ENCODE measurements at places on chromosomes 12 and 14.

DNA sequence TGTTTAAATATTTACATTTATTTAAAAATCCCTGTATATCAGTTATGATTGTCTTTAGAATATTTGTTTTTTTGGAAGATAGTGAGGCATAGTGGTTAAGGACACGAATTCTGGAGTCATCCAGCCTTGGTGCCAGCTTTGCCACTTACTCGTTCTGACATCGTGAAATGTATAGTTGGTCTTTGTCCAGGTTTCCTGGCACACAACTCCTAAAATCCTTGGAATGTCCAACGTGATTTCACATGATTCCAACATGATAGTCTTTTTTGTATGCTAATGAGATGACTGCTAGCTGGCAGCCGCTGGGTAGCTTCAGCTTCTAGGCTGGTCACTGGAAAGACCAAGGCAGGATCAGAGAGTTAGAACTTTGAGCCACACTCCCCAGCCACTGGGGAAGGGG is 64.8 kb downstream of the PRICKLE1 start:
- H3K4me3 ChIP-seq: no peak overlapping the region
- H3K27me3 ChIP-seq: no peaks in the 10 kb centered on the region
- DNase-seq: no peak

GRCh38 chr14:38143659-38144505 is 63.8 kb upstream of the SSTR1 start:
- H3K27me3 ChIP-seq: no peaks in the 10 kb centered on the region
- H3K36me3 ChIP-seq: no peaks in the 10 kb centered on the region
- DNase-seq: no peak
- no peaks in the 10 kb centered on the region for H3K4me1 ChIP-seq
- H3K27ac ChIP-seq: no peak overlapping the region

- no peaks in the 10 kb centered on the region for H3K4me1 ChIP-seq
- H3K36me3 ChIP-seq: no peaks in the 10 kb centered on the region
- H3K4me3 ChIP-seq: no peak overlapping the region
- H3K27me3 ChIP-seq: no peaks in the 10 kb centered on the region
Observed at GRCh38 chr12:92471551-92471950, 231.2 kb upstream of the PLEKHG7 start.

GRCh38 chr14:106185837-106186233 is 659.5 kb downstream of the TMEM121 start:
- no peak for DNase-seq
- no peak overlapping the region for H3K27ac ChIP-seq
- H3K4me1 ChIP-seq: no peaks in the 10 kb centered on the region
- no peaks in the 10 kb centered on the region for H3K36me3 ChIP-seq
- no peaks in the 10 kb centered on the region for H3K27me3 ChIP-seq

GRCh38 chr12:6828781-6829535 is 751 bp downstream of the P3H3 start:
- H3K36me3 ChIP-seq: peaks cover 31% of the 10 kb centered on the region
- DNase-seq: no peak
- peak overlapping the region; percentile 54 for H3K4me3 ChIP-seq
- peaks cover 2% of the 10 kb centered on the region for H3K4me1 ChIP-seq
- peak overlapping the region; percentile 76 for H3K27ac ChIP-seq

Data from esophagus squamous epithelium (tissue), 5 donors.